ENCODE measurements at places on chromosomes 2 and 18.

DNA sequence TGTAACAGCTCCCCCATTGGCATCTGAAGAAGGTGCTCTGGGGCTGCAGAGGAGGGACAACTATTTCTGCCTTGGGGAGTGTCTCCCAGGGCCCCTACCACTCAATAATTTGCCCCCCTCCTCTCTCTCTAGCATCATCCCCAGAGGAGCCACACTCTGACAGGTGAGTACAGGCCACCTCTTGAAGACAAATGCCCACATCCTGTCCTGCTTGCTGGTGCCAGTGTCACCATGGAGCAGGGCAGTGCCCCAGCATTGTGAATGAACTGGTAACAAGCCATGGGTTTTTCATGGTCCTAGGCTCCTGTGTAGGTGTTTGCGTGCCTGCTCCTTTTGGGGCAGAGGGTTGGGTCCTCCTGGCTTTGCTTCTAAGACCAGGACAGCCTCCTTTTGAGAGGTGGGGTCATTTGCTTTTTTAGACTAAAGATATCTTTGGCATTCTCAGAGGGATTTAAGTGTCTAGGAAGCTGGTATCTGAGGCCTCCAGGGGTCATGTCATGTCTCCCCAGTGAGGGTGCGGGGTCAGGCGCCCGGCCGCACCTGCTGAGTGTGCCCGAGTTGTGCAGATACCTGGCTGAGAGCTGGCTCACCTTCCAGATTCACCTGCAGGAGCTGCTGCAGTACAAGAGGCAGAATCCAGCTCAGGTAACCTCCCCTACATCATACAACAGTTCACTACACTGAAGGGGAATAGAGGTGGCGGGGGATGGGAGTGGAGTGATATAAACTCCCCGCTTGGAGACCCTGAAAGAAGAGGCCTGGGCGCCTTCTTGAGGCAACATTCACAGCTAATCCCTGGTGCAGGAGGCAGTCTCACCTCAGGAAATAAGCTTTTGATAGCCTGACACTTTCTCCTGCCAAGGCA, 1.8 kb downstream of the RETREG2 start:
- no peak for DNase-seq

GRCh38 chr2:133768658-133769435, 200.6 kb upstream of the NCKAP5 start:
- no peak for DNase-seq

DNA sequence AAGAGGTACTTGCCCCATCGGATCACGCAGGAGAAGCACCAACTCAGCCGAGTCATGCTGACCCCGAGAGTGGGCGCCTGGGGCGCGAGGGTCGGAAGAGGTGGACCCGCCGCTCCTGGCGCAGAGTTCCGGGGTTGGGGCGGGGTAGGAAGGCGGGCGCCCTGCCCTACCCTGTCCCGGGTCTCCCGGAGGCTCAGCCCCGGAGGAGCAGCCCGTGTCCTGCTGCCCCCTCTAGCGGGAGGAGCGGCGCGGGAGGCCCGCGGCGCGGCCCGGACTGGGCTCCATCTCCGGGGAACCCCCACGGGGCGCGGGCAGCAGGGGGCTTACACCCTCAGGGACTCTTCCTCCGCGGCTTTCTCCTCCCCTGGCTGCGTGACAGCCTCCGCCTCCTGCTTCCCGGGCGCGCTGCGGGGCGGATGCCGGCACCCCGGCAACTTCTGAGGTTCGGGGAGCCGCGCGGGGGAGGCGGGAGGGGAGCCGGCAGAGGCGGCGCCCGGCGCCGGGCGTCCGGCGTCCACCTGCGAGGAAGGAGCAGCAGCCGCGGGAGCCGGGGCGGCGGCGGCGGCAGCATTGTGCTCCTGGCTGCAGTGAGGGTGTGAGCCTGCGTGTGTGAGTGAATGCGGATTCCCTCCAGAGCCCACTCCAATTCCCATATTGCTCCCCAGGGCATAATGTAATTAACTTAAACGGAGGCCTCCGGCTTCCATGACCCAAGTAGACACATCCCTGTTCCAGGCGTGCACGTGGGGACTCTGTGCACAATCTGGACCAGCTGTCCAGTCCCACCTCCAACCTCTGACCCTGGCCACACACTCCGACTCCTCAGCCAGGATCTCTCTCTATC, 7.6 kb upstream of the TNS1 start:
- no peak for DNase-seq

DNA sequence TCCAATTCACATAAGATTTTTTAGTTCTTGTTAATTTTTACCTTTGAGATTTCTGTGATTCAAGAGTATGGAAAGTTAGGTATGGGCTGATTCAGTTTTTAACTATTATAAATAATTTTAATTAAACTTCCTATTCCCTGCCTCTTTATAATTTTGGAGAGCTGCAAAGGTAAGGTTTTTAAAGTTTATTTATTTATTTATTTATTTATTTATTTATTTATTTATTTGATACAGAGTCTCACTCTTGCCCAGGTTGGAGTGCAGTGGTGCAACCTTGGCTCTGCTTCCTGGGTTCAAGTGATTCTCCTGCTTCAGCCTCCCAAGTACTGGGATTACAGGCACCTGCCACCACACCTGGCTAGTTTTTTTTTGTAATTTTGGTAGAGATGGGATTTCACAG, 215.5 kb upstream of the FIGN start:
- no peak for DNase-seq

DNA sequence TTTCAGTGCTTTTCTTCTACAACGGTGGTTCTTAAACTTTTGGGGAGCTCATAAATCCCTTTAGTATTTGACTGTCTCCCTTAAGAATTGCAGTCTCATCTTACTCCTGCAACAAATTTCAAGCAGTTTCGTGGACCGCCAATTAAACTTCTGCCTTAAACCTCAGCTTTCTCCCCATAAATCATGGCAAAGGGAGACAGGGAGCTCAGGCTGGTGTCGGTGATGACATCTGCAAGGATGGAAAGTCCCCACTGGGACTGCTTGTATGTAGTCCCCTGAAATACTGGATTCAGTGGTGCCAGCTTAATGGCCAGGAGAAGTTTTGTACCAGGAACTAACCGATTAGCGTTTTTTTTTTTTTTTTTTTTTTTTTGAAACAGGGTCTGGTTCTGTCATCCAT, 148.7 kb upstream of the ITGA6 start:
- no peak for DNase-seq

- DNase-seq = peak; percentile 73
Measured at GRCh38 chr2:179106676-179107428, 56.9 kb upstream of the CCDC141 start.

GRCh38 chr2:157122776-157123175, 134.7 kb upstream of the GALNT5 start:
- no peak for DNase-seq

DNA sequence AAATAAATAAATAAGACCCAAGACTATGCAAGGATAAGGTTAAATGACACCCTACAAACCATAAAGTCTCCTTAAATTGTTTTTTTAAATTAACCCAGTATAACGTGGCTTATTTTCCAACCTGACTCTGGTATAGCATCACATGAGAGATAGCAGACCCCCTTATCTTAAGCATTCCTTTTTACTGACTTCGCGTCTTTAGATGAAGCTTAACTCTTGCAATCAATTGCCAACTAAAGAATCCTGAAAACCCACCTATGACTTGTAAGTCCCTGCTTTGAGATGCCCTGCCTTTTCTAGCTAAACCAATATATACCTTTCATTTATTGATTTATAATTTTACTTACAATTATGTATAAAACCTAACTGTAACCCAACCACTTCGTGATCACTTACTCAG, 57.1 kb upstream of the RAB12 start:
- no peak for DNase-seq

GRCh38 chr2:27291865-27292264, 9.6 kb downstream of the TRIM54 start:
- DNase-seq = no peak

DNA sequence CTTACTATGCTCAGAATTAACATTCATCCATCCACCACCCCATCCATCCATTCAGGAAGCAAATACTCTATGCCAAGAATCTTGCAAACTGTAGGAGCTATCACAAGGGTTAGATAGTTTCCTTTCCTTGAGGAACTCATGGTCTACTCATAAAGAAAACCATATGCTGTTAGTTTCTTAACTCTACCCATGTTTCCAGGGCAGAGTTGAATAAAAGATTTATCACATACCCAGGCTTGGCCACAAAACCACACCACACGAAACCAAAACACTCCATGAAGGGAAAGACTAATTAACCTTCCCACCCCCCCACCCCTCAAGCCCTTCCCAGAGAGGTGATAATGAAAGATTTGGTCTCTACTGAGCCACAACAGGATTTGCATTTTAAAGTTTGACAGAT, 23.7 kb upstream of the MSGN1 start:
- DNase-seq = no peak

DNA sequence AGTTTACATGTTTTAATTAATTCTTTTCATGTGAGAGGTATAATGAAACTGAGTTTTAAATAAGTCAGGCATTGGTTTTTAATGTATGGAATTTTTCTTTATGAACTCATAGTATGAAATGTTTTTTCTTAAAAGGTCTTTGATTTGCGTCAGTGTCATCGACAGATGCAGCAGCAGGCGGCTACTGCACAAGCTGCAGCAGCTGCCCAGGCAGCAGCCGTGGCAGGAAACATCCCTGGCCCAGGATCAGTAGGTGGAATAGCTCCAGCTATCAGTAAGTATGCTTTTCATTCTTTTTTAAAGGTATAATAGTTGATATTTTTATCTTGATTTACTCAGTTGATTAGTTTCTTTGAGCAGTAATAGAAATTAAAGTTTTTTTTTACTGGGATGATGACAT, 46.5 kb downstream of the SMAD4 start:
- DNase-seq = no peak

- no peak for DNase-seq
Measured at GRCh38 chr2:46548103-46548486, 68.7 kb downstream of the TMEM247 start.

DNA sequence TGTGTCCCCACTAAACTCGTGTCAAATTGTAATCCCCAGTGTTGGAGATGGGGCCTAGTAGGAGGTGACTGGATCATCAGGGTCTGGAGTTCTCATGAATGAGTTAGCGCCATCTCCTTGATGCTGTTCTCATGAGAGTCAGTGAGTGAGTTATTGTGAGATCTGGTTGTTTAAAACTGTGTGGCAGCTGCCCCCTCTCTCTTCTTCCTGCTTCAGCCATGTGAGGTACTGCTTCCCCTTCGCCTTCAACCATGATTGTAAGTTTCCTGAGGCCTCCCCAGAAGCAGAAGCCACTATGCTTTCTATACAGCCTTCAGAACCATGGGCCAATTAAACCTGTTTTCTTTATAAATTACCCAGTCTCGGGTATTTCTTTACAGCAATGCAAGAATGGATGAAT, 50.4 kb downstream of the AP1S3 start:
- no peak for DNase-seq

GRCh38 chr2:9756692-9757250, 86.5 kb upstream of the TAF1B start:
- no peak for DNase-seq
